Fibroblast of mammary gland (primary cell): ENCODE measurements at places on chromosomes 3 and 15.
A peak's percentile ranks its signal among the peaks of the same experiment; 100 is the strongest.

- no peak for DNase-seq
Observed at GRCh38 chr15:79933231-79933630, 36.4 kb upstream of the MTHFS start.

GRCh38 chr15:79769069-79769481 lies 127.7 kb downstream of the MTHFS start:
- DNase-seq = peak; percentile 41

DNA sequence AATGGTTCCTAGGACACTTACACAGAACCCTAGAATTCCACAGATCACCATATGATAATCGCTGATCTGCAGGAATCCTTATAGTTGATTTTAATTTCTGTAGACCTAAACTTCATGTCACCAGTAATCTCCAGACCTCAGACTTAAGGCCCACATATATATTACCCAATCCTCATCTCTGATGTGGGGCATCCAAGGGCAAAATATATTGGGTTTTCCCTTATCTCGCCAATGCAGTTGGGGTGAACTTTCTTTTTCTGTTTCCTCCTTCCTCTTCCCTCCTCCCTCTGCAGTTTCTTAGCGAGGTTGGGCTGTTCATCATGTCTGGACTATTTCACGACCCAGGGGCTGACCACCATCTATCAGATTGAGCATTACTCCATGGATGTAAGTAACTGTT lies 230.2 kb downstream of the P3H2 start:
- DNase-seq = no peak

DNA sequence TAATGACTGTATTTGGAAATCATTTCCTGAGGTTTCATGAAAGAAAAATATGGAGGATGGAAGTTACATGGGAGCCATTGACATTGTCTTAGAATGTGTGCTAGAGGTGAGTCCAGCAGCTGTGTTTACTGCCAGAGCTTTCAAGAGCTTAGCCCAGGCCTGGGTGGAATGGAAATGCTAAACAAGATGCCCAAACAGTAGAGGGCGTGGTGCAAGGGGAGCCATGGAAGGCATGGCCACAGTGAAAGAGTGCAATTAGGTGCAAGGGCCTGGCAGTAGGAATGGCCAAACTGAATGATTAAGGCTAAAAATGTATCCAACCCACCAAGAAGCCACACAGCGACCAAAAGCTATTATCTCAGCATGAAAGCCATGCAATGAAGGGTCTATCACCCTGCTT lies 257.7 kb upstream of the NR2F2 start:
- DNase-seq = no peak

GRCh38 chr15:70014331-70014730 lies 83.4 kb downstream of the TLE3 start:
- DNase-seq = no peak
